ENCODE measurements at places on chromosomes 3 and 15.

DNA sequence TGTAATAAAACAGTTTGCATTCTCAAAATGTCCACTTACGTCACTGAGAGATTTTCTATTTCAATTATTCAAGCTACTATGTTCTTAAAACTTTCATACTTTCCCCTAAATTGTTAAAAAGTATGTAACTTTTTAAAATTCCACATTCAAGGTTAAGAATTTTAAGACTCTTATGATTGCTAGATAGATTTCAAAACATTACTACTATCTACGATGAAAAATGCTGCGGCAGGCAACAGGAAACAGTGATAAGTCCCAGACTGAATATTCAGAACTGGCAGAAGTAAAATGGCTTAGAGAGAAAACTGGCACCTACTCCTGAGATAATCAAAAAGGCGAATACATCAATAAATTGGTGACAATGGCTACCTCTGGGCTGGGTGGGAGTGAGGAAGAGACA, 16.2 kb downstream of the ATP13A3 start:
- DNase-seq, result no peak

- peak; percentile 89 for DNase-seq
Measured at GRCh38 chr15:50828610-50829206, 63.2 kb upstream of the SPPL2A start.

DNA sequence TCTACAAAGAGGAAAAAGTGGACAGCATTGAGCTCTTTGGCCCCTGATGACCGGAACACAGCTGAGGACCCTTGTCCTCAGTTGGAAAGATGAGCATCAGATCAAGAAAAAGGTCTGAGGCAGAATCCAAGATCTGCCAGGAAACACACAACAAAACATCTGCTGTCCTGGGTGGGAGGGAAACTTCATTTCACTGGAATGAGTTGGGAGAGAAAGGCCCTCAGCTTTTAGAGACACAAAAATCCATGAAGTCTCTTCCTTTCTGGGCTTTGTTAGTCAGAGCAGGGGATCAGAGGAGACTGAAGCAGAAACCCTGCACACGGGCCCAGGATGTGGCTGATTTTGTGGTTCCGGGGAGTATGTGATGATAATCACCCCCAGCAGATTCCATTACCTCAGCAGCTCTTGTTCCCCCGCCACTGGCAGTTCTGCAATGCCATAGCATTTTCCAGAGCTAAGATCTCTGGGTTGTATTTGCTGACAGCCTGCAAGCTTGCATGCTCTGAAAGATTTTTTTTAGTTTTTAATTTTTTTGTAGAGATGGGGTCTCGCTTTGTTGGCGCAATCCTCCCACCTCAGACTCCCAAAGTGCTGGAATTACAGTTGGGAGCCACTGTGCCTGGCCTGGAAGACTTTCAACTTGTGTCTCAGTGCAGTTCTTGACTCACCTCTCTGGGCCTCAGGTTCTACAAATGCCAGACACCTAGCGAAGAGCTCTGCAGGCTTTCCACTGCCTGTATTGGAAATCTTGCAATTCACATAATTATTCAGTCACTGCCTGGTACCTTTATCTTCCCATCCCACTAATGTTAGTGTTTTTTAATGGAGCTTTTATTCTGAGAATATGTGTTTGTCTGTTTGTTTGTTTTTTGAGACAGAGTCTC, 5.8 kb upstream of the TATDN2 start:
- DNase-seq, result peak; percentile 54

DNA sequence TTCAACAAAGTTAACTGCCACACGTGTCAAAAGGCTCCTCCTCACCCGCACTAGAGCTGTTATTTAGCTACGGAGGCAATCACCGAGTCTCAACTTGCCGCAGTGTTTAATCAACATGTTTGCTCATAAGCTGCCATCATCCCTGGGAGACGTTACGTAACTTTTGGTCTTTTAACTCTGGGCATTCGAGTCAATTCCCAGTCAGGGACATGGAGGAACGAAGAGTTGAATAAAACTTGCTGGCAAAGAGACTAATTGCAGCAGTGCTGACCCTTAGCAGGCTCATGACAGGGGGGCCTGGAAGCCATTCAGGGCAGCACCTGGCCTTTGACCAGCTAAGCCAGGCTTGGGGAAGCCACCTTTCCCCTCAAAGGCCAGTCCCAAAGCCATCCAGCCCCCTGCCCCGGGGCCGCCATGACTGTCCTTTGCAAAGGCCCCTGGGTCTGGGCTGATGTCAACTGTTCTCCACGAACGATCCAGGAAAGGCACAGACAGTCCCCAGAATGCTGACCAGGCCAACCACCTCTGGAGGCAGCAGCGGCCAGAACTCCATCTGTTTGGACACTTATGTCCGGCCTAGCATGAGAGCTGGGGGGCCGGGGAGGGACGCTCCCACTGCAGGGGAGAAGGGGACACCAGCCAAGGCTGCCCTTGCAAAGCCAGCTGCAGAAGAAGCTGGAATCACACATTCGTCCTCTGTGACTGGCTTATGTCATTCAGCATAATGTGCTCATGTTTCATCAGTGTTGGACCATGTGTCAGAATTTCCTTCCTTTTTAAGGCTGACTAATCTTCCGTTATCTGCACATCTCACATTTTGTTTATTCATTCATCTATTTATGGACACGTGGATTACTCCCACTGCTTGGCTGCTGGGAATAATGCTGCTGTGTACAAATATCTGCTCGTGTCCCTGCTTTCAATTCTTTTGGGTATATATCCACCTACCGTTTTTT, 43.7 kb downstream of the PCSK6 start:
- DNase-seq, result no peak

DNA sequence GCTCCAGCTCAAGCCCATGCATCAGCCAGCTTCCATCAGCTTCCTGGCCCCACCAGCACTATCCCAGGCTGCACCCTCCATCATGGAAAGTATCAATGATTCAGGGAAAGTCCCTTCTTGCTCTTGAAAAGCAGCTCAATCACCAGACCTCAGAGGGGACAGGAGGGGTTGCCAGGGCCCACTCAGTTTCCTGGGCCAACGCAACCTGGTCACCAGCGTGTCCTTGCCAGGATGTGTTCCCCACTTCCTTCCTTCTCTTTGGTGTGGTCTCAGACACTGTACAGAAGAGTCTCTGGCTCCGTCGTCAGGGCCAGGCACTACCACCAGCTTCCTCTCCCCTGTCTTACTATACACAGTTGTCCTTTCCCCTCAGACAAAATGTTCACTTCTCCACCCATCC, 3.0 kb downstream of the HDC start:
- DNase-seq, result no peak

All from astrocyte of the cerebellum (primary cell).